Foreskin keratinocyte (primary cell): ENCODE measurements at places on chromosomes 12 and 14.

- no peak for DNase-seq
Measured at GRCh38 chr12:93849946-93850345, 172.8 kb downstream of the CRADD start.

DNA sequence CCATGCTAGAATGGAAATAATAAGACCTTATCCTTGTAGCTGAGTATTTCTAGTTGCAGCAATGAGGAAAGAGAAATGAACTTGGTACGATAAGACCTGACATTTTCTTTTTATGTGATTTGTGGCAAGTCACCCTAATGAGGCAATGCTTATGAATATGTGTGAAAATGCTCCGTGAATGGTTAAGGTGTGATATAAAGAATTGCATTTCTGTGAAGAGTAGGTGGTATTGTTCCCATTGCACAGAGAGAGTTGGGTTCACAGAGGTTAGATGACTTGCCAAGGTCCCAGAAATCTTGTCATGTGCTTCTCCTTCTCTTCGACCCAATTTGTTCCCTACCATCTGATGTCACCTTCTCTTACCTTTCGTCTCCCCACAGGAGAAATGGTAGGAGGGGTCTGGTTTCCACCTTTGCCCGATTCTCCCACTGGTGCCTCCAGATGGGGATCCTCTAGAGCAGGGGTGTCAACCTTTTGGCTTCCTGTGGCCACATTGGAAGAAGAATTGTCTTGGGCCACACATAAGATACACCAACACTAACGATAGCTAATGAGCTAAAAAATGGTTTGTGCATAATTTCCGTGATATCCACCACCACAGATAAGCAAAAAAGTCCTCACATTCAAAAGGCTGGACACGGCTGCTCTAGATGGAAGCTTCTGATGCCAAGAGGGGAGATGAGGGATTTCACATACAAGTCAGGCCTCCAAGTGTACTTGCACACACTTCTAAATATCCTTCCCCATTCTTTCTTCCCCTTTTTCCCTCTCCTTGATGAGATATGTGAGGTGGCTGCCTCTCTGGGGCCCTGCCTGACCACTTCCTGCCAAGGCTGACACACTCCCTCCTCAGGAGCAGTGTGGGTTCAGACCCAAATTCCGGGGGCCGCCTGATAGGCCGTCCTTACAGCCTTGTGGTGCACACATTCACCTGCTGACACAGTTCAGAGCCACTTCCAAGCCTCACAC is 96.1 kb downstream of the PLXNC1 start:
- DNase-seq, result no peak

DNA sequence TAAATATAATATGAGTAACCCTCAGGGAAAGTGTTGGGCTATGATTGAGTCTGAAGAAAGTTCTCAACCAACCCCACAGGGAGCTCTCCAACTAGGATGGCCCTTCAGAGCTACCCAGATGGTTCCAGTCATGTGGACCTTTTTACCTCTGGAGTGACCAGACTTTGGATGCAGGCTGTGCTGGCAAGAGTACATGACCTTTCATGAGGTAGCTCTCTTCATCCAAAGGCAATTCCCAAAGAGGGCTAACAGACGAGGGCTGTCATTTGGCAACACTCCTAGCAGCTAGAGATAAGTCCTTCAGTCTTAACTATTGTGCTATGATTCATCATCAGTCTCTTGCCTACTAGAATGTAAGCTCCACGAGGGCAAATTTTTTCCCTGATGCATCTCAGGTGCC is 75.4 kb downstream of the DUSP6 start:
- no peak for DNase-seq

GRCh38 chr12:110733089-110733715 is 9.5 kb downstream of the PPP1CC start:
- DNase-seq, result no peak

- no peak for DNase-seq
Measured at GRCh38 chr14:53010193-53011040, 59.6 kb upstream of the FERMT2 start.

DNA sequence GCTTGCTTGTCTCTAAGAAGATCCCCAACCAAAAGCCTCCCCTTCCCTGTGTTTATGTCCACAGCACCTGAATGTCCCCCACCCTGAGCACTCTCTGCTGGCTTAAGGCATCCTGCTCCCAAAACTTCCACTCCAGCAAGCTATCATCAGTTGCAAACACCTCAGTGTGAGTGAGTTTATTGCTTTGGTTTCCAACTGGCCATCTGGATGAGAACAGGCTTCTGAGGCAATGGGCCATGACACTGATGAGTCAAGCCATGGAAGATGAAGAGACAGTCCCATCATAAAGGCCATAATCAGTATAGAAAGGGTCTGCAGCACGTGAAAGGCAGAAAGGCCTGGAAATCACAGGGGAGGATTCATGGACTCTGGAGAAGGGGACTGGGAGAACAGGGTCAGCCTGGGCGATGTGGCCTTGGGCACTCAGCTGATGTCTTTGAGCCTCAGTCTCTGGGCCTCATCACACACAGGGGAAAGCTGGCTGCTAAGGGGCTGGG is 12.8 kb downstream of the CMKLR1 start:
- no peak for DNase-seq

GRCh38 chr12:106291342-106291741 is 11.2 kb upstream of the TCP11L2 start:
- no peak for DNase-seq

GRCh38 chr12:92717202-92717601 is 14.4 kb downstream of the PLEKHG7 start:
- DNase-seq, result no peak

DNA sequence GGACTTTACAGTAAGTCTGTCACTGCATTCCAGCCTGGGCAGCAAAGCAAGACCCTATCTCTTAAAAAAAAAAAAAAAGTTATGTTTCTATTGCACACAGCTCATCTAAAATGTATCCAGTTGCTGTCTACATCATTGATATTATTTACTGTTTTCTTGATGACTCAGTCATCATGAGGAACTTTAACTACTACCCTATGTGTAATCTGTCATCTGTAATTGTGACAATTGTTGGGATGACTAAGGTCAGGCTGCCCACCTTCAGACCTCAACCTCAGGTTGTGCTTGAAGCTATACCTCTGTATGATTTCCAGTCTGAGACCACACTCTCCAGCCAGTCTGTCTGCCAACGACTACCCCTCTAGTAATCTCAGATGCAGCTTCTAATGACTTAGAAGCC is 15.3 kb downstream of the PPP1R13B start:
- DNase-seq, result no peak

DNA sequence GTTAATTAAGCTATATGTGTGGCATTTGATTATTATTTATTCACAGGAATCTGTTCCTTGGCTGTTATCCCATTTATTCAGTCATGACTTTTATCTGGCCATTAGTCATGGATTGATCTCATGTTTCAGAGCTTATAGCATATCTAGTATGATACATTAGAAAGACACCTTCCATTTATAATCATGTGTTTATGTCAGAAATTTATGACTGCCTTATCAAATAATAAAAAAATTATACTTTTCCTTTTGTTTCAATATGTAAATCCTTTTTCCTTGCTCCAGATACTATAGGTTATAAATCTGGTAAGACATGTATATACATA is 248.0 kb upstream of the PDE3A start:
- DNase-seq, result no peak

- DNase-seq, result no peak
Measured at GRCh38 chr14:74301594-74302151, 1.1 kb downstream of the ABCD4 start.

GRCh38 chr12:123064366-123064765 is 83.9 kb downstream of the ARL6IP4 start:
- no peak for DNase-seq

DNA sequence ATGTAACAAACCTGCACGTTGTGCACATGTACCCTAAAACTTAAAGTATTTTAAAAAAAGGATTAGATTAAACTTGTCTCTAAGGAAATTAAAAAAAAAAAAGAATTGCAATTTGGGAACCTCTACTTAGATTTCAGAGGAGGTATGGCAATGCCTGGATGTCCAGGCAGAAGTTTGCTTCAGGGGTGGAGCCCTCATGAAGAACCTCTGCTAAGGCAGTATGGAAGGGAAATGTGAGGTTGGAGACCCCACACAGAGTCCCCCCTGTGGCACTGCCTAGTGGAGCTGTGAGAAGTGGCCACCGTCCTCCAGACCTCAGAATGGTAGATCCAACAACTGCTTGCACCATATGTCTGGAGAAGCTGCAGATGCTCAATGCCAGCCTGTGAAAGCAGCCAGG is 279.6 kb upstream of the CCDC196 start:
- no peak for DNase-seq

GRCh38 chr14:103518422-103519042 is 4.1 kb downstream of the CKB start:
- no peak for DNase-seq

DNA sequence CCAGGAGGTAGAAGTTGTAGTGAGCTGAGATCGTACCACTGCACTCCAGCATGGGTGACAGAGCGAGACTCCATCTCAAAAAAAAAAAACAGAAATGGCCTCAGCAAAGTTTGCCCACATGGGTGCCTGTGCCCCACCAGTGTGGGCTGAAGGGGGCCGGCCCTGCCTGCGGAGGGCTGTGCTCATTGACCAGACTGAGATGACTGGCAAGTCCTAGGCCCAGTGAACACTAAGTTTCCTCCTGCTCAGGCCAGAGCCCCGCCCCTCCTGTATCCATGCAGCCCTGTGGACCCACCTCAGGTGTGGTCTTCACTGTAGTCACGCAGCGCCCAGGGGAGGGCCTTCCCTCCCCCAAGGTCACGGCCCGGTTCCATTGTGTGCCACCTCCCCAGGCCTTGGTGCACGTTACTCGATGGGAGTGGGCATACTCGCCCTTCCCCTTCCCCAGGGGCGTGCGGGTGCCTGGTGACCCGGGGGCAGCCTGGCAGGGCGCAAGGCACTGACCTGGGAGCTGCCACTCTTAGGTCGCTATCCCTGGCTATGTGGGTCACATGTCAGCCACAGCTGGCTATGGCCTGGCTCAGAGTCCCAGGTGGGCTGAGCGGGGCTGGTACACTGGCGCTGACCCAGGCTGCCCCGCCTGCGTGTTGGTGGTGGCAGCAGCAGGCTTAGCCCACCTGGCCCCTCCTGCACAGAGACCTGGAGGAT is 16.1 kb downstream of the INF2 start:
- DNase-seq, result no peak

GRCh38 chr12:47990351-47991105 is 13.7 kb downstream of the COL2A1 start:
- no peak for DNase-seq

GRCh38 chr14:104266631-104267575 is 128.5 kb downstream of the KIF26A start:
- no peak for DNase-seq

DNA sequence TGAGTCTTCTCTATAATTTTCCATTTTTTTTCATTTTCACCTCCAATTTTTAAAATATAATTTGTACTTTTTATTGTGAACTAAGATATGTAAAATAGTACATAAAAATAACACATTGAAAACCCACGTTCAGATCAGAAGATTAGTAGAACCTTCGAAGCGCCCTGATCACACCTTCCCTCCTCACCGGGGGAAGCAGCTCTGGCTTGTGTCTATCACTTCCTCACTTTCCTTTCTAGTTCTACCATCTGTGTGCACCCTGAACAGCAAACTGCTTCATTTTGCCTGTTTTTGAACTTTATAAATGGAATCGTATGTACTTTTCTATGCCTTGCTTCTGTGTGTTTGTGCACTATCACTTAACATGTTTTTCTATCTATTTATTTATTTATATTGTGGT is 11.8 kb upstream of the CD27 start:
- DNase-seq, result no peak

- DNase-seq, result no peak
Measured at GRCh38 chr12:47985596-47986290, 18.5 kb downstream of the COL2A1 start.

DNA sequence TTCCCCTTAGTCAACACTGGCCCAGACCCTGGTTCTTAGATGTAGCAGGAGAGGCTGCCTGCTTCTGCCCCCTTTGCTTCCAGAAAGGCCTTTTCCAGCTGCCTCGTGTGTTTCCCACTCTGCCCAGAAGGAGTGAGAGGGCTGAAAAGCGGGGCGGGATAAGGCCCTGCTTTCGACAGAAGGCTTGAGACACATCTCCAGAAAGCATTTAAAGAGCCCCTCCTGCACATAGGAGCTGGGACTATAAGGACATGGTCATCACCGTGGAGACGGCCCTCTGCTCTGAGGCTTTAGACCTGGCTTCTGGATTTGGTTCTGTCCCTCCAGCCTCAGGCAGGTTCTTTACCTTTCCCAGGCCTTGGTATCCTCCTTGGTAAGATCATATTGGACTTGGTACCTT is 11.9 kb downstream of the CALM1 start:
- no peak for DNase-seq

DNA sequence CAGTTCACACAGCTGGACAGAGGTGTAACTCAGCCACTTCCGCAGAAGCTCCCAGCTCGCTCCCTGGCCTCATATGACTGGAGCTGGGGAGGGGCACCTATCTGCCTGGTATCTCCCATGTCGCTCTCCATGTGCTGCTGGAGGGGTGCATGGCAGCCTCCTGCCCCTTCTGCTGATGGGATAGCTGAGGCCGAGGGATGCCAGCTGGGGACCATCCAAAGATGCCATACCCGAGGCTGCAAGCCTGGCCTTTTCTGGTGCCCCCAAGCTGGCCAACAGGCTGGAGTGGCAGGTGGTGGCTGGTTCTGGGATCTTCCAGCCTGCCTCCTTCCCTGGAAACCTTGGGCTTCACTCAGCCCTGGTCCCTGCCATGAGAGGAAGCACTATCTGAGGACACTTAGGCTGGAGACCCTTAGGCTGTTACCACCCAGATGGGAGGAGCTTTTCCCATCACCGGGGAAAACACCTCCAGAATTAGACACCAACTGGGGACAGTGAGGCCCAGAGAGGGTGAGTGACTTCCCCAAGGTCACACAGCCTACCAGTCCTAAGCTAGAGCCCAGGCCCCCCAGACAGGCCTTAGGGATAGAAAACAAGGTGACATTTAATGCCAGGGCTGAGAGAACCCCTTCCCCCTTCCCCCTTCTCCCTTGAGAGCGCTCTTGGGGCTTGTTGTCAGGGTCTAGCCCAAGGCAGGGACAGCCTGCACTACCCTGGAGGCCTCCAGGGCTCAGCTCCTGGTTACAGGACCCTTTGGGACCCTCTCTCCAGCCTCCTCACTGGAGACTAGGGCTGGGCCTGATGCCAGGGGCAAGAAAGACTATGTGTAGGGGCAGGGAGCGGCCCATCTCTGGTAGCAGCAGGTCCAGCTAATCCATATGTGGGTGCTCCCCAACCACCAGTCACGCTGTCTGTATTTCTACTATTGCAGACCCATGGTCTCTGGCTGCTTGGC is 7.1 kb downstream of the DTX1 start:
- no peak for DNase-seq

GRCh38 chr12:116077431-116077830 is 200.1 kb downstream of the MED13L start:
- no peak for DNase-seq

- no peak for DNase-seq
Measured at GRCh38 chr12:12819221-12819620, 6.1 kb downstream of the DDX47 start.
